ENCODE measurements at places on chromosomes 2 and 18.

GRCh38 chr2:236938126-236938525 lies 147.6 kb upstream of the COPS8 start:
- no peak for DNase-seq

DNA sequence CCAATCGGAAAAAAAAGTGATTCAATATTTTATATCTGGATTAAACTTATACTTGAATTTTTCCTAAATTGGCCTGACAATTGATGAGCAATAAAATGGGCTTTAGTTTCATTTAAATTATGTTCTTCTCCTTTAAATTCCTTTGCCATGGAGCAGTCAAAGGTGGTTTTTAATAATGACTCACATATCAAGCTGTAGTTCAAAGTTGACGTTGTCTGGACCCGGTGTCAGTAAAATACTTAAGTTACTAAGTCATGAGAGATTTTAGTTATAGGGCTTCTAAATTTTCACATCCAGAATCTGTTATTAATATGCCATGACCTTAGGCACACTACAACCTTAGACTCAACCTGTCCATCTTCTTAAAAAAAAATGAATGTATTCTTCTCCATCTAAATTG lies 62.5 kb downstream of the CDH2 start:
- no peak for DNase-seq

GRCh38 chr2:36369163-36369562 lies 13.6 kb downstream of the CRIM1 start:
- no peak for DNase-seq

DNA sequence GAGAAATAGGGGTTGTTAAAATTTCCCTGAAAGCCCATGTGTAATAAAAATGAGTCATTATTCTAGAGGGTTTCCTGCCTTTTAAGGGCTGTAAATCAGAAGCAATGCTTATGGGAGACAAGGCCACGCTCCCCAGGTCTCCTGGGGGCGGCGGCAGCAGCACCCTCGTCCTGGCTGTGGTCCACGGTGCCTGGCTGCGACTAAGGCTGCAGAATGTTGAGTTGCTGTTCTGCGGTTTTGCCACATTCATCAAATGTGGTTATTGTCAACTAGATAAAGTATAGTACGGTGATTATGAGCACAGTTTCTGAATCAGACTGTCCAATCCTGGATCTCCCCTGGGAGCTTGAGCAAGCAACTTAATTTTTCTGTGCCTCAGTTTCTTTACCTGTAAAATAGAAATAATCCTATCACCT lies 11.9 kb upstream of the AGFG1 start:
- peak; percentile 78 for DNase-seq

GRCh38 chr18:8889489-8889888 lies 184.1 kb downstream of the MTCL1 start:
- DNase-seq, result no peak

DNA sequence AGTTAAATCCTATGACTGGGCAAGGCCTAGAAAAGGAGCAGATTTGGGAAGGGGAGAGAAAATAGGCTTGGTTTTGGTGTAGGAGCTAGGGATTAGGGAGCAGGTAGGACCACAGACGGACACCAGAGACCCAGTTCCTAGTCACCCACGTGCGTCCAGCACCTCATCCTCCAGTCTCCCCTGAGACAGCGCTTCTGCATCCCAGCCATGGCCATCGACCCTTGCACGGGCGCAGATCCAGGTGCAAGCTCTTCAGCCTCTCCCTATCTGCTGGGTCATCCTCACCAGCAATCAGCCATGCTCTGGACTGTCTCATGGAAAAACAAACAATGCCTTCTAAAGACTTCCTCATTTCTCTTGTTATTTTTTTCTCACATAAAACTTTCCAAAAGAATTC lies 246.8 kb upstream of the RAB6C start:
- DNase-seq, result no peak

DNA sequence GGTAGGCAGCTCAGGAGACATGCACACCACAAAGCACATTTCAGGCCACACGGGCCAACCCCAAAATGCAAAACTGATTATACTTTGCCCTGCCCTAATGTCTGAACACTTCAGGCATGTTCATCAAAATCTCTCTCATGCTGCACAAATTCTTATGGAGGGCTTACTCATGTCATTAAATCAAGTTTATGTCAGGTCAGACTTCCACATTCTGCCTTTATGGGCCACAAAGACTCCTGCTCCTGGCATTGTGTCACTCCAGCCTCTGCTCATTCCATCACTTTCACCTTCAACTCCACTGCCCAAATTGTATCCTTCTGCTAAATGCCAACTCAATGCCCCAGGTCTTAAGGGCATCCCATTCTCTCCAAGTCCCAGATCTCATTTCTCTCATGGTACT lies 9.2 kb downstream of the UXS1 start:
- no peak for DNase-seq

- no peak for DNase-seq
These were observed 390.3 kb downstream of the GPD2 start for GRCh38 chr2:156826341-156826933.

GRCh38 chr2:111194835-111195621 lies 74.3 kb downstream of the BCL2L11 start:
- no peak for DNase-seq

DNA sequence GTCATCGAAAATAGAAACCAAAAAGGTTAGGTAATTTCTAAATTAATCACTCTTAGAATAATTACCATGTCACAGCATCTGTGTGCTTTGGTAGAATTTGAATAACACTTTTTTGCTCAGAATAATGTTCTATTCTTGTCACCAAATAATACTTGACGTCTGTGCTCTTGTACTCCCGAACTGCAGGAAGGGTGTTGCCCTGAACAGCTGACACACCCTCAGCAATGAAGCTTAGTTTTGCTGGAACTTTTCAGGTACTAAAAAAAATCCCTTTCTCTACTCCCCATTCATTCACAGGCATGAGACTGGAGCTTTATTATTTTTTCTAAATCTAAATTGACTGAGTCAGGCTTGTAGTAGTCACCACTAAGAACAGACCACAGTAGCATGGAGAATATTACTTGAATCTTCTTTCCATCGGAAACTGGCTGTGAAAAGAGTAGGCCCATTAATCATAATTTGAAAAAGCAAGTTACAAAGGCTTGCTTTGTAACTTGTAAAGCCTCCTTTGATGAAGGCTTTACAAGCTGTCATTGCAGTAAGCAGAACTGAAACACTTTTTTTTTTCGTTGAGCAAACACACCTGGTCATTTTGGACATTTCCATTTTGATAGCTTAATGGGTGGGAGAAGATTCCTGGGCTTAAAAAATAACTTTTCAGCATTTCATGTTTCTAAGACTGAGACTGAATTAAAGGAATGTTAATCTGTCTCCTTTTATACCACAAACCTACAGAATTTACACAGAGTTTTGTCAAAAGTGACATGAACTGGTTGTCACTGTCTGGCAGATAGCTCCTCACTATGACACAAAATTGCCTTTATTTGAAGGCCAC lies 70.3 kb upstream of the PELI1 start:
- peak; percentile 63 for DNase-seq

DNA sequence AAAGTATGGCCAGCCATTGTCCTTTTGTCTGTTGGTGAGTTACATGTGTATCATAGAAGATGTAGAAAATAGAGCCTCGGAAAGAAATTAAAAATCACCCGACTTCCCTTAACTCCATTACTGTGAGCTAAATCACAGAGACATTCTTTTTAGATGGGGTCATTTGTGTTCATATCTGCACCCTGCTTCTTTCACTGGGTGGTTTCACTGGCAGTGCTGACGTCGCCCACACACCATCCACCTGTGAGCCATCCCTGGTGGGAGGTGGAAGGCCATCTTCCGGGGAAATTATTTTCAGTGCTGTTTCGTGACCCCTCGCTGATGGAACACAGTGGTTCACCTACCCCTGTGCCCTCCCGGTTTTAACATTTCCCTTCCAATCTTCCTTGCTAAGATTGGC lies 21.2 kb downstream of the SH3BP4 start:
- DNase-seq, result no peak

DNA sequence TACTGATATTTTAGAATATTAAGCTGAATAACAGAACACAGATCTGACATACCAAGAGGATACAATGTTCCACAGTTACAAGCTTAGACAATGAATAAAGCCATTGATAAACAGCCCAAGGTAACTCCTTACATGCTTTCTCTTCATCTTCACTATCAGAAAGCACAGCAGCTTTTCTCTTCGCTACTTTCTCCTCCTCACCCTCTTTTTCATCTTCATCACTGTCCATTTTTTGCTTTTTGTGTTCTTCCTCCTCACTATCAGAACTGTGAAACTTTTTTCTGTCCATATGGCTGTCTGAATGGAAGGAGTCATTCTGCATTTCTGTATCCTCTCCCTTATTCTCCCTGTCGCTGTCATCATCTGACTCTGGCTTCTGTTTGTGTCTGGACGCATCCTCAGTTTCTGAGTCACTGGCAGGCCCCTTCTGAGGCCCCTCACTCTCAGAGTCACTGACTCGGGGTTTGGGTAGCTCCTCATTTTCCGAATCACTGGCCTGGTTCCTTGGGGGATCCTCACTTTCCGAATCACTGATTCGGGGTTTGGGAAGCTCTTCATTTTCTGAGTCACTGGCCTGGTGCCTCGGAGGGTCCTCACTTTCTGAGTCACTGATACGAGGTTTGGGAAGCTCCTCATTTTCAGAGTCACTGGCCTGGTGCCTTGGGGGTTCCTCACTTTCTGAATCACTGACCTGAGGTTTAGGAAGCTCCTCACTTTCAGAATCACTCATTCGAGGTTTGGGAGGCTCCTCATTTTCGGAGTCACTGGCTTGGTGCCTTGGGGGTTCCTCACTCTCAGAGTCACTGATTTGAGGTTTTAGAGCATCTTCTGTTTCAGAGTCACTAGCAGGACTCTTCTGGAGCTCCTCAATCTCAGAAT lies 21.5 kb downstream of the IWS1 start:
- DNase-seq, result no peak

DNA sequence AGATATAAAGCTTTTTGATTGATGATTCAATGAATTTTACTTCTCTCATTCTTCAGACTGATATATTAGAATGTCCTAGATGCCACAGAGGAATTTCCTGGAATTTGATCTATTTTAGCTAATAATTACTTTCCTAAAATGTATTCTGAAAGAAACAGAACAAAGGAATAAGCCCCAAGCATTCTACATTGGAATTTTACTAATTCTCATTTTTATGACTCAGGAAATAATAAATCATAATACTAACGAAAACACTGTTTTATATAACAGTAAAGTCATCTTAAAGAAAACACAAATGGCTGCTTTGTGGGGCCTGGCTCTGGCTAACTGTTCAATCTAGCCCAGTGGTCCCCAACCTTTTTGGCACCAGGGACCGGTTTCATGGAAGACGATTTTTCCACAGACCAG lies 68.6 kb upstream of the LPIN2 start:
- no peak for DNase-seq

DNA sequence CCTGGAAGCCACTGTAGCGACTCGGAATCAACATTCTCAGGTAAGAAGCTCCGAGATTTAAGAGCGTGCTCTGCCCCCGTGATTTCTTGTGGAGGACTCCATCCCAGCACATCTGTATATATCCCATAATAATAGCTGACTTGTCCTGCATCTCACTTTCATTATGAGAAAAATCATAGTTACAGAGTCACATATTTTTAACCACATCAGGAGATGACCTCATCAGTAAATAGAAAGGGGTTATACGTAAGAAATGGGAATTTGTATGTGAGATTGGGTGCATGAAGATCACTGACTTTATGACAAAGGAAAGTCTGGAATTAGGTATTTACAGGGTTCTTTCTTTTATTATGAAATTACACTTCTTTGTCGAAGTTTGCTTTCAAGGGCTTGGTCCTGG lies 16.4 kb upstream of the TMEM18 start:
- DNase-seq, result no peak

GRCh38 chr2:108612153-108612513 lies 77.9 kb downstream of the LIMS1 start:
- peak; percentile 43 for DNase-seq
